Muscle of arm (tissue), 14 donors: ENCODE measurements at places on chromosomes 12 and 14. TPM values are rescaled to one million over a fixed set of nuclear protein-coding genes. Genes with fewer than 3 reads are reported as not detected.

The CLEC4A gene
- polyA plus RNA-seq: 0.93 TPM

The MARCHF9 gene
- polyA plus RNA-seq: 7.8 TPM

The IL31 gene
- polyA plus RNA-seq: not detected

The STK38L gene
- 25.4 TPM for polyA plus RNA-seq

The POU6F1 gene
- 10.7 TPM for polyA plus RNA-seq

DNA sequence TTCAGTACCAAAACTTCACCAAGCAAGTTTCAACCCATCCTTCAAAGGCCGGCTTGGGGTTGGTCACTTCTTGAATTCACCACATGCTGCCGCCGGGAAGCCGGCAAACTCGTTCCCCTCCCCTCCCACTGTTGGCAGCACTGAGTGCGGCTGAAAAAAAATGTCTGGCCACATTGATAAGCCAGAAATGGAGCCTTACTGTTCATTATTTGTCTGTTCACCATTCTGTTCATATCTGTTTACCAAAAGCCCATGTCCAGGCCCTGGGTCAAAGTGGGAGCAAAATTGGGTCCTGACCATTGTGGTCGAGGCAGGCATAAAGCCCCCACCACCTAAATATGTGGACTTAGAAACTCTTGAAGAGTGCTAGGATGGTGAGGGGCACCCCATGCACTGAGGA lies 7.3 kb upstream of the HSP90AA1 start:
- DNase-seq: no peak

GRCh38 chr12:81078469-81079196 lies 754 bp downstream of the ACSS3 start:
- DNase-seq: peak; percentile 35

DNA sequence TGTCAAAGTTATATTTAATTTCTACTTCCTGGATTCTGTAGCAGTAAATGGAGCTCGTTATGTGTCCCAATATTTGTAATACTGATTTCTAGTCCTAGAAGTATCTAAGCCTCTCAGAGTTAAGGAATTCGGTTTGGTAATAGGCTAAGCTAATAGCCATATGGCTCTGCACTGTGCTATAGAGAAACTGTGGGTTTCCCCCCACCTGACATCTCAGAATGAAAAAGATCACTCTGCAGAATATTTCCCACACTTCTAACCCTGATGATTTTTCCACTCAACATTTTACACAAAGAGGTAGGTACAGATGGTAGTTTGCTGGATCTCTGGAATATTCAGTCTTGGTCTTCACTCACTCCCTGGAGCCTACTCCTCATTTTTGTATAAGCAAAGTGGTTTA lies 71.2 kb downstream of the BORCS5 start:
- DNase-seq: no peak

DNA sequence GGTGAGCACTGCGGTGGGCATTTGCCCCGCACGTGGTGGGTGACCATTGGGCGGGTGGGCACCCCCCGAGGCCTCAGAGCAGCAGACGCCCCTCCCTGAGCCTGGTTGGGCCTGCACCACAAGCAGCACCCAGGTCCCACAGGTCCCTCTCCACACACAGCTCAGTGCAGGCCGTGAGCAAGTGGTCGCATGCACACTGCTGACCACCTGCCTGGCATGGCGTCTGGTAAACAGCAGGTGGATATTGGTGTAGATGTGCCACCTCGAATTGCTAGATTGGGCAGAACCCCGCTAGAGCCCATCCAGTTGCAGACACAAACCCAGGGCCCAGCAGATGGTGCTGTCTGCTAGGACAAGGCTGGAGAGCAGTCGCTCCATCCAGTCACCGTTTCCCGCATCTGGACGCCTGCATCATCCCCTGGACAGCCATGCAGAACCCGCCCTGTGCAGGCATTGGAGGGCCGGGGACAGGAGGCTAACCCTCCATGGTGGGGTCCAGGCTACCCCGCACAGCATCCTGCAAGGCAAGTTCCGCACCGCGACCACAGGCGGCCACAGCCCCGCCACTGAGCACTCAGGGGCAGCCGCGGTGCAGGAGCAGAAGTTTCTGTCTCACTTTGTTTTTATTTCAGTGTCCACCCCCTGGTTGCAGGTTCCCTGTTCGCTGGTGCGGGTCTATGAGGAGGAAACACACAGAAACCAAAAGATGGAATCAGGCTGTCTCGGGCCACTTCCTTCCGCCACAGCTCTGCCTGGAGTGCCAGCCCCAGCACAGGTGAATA lies 45.6 kb upstream of the RIMBP2 start:
- DNase-seq: no peak

DNA sequence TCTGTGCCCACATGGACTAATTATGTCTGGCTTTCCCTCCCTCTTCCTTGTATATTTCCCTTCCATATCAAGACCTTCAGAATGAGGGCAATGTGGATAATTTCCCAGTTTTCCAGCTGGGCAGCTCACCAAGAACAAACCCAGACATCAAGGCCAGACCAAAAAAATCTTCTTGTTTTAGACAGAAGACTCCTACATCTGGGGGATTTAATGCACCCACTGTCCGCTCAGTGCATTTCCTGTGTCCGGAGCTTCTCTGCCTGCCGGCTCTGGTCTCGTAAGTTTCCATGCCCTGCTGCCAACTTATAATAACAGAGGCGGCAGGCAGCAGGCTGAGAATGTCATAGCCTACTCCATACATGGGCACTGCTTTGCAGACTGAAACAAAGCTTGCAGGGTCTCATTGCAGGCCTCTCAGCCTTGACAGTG lies 207.2 kb upstream of the BCL2L14 start:
- peak; percentile 42 for DNase-seq

DNA sequence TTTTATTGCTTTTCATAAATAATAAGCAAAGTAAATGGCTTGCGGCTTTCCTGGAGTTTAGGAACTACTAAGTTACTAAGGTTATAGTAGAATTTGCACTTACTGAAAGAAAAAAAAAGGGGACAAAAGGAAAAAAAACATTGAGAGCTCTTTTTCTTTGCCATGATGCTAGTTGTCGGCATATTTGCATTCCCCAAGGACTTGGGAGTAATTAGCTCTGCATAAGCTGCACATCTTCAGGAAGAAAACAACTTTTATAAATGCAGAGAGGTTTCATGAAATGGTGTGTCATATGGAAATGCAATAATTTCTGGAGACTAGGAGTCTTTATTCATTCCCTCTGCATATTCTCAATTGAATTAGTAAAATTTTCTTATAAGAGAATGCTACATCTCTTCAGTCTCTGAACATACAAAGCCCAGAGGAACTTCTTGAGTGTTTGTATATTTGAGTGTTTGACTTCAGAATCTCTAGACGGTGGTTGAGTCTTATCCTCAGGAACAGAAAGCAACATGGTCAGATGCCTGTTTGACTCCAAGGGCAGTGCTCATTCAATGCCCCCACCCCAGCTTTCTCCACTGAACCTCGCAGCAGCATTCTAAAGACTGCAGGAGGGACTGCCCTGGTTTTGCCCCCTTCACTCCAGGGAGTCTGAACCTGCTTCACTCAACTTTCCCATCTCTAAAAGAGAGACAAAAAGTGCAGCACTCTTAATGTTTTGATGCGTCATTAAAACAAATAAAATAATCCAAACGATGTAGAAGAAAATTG lies 158.9 kb upstream of the EEA1 start:
- DNase-seq: no peak

DNA sequence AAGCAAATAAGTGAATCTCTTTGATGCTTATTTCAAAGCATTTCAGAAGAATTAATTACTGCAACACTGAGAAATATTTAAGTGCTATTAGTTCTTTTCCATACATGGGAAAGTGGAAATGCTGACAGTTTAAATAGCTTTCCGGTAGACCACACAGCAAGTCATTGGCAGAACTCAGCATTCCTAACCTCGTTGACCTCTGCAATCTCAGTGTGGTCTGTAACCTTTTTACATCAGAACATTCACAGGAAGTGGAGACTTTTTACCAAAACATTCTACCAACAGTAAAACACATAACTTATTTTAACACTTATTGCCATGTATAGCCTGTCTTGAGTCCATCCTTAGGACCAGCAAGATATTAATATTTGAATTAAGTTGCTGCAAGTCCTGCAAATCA lies 249.5 kb upstream of the DCN start:
- peak; percentile 7 for DNase-seq

DNA sequence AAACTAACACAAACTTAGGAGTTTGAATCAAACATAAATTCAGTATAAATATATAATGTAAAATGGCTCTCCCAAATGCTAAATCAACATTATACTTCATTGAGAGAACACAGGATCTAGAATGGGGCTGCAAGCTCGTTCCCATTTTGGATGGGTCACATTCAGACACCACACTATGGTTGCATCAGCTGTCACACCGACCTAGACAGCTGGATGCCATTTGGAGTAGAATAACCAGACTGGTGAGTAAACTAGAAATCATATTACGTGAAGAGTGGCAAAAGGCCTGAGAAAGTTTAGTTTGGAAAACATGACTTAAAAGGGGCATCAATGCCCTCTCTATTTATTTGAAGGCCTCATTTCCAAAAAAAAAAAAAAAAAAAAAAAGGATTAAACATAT lies 430.4 kb downstream of the NPAS3 start:
- DNase-seq: no peak

DNA sequence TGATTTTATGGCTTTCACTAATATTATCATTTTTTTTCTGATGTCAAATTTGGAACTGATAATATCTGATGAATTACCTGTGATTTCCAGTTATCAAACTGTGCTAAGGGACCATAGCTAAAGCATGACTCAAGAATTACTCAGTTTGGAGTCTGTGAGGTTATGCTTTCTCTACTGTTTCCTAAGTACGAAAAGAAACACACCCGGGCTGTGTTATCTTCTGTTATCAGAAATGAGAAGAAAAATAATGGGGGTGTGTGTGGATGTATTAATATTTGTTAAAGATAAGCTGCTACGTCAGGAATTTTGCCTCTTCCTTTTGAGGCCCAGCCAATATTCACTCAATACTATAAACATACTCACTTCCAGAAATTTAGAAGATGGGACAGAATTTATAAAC lies 1401.9 kb upstream of the FLRT2 start:
- DNase-seq: no peak

DNA sequence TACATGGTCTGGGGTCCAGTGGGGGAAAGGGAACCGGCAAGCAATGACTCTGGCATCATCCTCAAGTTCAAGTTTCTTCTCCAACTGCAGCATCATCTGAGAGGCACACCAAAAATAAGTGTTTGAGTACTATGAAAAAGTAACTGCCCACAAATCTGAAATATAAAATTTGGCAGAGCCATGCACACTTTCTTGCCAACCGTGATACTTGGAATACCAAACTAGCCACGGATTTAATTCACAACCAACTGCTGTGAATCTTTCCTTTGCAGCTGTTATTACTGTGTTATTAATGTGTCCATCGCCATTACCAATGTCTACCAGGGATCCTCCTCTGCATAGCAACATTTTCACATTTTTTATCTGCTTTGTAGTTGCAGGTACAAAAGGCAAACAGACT lies 74.6 kb downstream of the GXYLT1 start:
- peak; percentile 15 for DNase-seq

GRCh38 chr12:118436002-118436730 lies 59.8 kb downstream of the SUDS3 start:
- DNase-seq: no peak

DNA sequence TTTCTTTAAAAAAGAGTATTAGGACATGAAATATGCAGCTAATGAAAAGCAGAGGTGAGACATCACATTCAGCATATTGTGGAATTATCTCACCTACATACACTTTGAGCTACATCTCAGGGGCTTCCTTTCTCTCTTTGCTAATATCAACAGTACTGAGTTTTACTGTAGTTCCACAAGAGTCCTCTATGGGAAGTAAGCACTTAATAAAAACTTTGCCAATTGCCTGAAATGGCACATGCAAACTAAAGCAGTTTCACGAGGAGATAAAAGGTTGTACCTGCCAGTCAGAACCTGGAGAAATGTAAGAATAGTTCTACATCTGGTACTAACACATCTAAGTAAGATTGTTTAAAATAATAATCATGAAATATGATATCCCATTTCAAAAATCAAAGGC lies 73.5 kb upstream of the GPHB5 start:
- no peak for DNase-seq

DNA sequence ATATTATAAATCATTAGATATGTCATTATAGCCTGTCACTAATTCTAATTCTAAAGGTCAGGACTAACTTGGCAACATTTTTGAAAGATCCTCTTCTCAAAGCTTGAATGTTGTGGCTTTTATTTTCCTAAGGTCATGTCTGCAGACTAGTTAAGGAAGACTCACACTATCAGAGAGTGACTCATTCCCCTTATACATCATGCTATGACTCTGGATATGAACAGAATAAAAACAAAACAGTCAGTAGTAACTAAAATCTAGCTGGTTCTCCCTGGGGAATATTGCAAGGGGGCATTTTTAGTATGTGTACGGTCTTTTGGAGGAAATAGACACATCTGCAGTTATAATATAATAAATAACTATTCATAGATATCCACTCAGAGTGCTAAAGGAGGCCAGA lies 170.6 kb downstream of the SLC2A13 start:
- DNase-seq: no peak

GRCh38 chr12:18951218-18951617 lies 178.3 kb upstream of the PLEKHA5 start:
- DNase-seq: no peak
